ENCODE measurements at places on chromosomes 7 and 10. TPM values are rescaled to one million over a fixed set of nuclear protein-coding genes. Genes with fewer than 3 reads are reported as not detected.

DNA sequence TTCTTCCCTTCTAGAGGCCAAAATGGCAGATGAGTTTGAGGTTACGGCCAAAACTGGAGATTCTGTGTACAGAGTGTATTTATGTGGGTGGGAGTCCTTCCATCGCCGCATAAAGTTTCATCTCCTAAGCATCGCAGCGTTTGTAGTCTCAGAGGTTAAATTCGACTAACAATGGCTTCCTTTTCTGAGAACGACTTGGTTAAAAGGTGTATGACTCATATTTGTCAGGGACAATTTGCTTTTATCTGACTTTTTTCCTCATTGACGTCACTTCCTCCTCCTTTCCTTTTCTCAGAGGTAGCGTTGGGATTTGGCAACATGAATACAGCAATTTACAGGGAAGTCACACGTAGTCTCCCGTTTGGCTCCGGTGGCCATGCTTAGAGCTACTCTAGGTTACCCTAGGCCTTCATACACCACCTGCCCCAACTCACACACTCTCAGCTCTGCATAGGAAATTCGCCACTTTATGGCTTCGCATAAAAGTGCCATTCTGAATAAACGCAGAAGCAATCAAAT is 37.6 kb upstream of the TCF7L2 start:
- no peak for DNase-seq

DNA sequence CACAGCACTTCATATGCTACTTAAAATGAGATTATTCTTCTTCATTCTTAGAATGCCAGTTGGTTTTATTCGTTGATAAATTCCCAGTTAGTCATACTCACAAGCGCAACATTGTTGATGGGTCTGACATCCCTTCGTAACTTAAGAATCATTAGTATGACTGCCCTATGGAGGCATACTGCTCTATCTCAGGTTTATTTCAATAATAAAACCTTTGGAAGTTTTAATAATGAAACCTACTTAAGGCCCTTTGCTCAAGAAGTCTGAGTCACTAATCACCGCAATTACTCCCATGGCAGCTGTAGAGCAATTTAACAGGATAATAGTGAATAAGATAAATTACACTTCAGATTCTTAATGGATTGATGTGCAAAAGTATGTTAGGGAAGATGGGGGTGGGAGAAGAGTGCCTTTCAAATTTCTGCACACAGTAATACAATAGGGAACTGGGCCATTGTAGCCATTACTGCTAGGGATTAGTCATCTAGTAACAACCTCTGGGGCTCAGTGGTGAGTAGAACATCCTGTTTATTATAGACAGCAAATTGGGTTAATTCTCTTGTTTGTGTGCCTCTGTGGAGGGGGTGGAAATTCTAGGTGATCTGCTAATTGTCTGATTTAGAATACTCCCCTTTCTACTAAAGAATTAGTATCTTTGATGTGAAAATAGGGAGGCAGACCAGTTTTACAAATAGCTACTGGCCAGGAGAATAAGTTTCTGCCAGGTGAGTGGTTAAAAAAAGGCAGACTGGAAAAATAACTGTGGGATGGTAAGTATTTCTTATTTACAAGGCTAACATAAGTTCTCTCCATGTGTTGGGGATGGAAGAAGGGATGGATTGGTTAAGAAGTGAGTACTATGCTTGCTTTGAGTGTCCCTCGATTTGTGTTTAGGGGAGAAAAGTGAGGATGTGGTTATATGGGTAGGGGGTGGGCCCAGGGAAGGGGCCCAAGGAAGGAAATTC is 74.5 kb upstream of the VKORC1L1 start:
- peak; percentile 55 for DNase-seq

The ZFAND2A gene
- total RNA-seq: 19.9 TPM

- DNase-seq: no peak
Observed at GRCh38 chr7:69359003-69359700, 239.1 kb upstream of the AUTS2 start.

The PIK3AP1 gene
- 0.10 TPM for total RNA-seq

- no peak for DNase-seq
Observed at GRCh38 chr7:120760050-120760449, 97.9 kb downstream of the TSPAN12 start.

DNA sequence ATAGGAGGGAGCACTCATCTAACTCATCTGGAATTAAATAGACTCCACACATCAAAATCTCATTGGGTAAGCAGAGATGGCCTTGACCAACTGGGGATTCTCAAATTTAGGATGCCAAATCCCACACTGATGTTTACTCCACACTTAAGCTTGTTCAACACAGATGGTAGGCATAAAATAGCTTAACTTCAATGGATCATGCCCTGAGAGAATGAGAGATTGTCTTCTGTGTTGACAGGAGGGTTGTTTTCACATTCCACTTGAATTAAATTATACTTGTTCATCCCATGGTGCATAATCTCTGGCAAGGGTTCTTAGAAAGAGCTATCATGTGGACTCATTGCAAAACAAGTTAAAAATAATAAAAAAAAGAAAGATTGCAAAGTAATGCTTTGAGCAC is 391.4 kb downstream of the PLXDC2 start:
- no peak for DNase-seq

GRCh38 chr10:2610946-2611345 is 456.4 kb upstream of the PFKP start:
- no peak for DNase-seq

DNA sequence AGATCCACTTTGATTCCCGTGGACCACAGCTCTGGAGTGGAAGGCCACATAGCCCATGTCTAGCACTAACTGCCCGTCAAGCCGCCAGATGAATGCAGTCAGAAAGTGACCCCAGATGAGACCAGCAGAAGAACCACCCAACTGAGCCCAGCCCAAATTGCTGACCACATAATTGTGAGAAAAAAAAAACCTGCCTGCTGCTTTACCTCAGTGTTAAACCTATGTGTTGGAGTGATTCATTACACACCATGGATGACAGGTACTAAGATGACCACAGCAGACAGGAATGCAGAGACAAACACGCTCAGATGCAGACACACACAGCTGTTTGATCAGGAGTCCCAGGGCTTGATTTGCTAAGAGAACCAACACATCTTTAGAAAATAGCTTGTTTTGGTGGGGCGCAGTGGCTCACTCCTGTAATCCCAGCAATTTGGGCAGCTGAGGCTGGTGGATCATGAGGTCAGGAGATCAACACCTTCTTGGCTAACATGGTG is 168.1 kb upstream of the PPP2R2D start:
- DNase-seq: peak; percentile 10

All from foreskin keratinocyte (primary cell).